Aorta (tissue), 5 donors: ENCODE measurements at places on chromosomes 16 and 17.

DNA sequence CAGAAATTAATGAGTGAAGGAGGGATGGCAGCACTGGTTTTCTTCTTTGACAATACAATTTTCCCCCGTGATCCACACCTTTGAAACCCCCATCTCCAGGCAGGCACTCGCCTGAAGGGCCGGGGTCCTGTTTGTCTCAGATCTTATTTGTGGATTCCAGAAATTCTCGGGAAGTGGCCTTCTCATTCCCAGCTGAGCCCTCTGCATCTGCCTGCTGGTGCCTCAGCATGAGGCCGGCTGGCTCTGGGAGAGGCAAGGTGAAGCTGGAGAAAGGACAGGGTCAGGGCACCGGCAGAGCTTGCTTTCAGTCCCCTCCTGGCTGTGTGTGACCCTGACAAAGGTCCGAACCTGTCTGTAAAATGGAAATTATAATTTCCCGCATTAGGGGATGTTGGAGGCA is 35.8 kb upstream of the C1QL1 start:
- no peak for DNase-seq

DNA sequence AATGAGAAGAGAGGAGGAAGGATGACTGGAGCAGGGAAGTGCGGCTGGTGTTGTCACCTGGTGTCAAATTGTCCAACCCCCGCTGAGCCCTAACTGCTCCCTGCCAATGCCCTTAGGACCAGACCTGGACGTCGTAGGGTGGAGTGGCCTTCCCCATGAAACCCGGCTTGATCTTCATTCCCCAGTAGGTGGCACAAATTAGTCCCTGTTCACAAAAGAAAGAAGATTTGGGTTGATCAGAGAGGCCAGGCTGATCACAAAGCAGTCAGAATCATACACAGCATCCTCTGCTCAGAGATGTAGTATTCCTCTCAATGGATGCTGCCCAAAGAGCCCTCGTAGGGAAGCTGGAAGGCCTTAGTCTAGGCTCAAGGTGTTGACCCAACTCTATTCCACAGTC is 60.2 kb downstream of the ACSM1 start:
- no peak for DNase-seq

- peak; percentile 75 for DNase-seq
Observed at GRCh38 chr17:73719588-73720071, 75.4 kb upstream of the SDK2 start.

GRCh38 chr17:11671126-11671525 is 72.9 kb downstream of the DNAH9 start:
- DNase-seq, result no peak

- no peak for DNase-seq
Observed at GRCh38 chr16:52914428-52914827, 138.3 kb downstream of the CHD9NB start.

DNA sequence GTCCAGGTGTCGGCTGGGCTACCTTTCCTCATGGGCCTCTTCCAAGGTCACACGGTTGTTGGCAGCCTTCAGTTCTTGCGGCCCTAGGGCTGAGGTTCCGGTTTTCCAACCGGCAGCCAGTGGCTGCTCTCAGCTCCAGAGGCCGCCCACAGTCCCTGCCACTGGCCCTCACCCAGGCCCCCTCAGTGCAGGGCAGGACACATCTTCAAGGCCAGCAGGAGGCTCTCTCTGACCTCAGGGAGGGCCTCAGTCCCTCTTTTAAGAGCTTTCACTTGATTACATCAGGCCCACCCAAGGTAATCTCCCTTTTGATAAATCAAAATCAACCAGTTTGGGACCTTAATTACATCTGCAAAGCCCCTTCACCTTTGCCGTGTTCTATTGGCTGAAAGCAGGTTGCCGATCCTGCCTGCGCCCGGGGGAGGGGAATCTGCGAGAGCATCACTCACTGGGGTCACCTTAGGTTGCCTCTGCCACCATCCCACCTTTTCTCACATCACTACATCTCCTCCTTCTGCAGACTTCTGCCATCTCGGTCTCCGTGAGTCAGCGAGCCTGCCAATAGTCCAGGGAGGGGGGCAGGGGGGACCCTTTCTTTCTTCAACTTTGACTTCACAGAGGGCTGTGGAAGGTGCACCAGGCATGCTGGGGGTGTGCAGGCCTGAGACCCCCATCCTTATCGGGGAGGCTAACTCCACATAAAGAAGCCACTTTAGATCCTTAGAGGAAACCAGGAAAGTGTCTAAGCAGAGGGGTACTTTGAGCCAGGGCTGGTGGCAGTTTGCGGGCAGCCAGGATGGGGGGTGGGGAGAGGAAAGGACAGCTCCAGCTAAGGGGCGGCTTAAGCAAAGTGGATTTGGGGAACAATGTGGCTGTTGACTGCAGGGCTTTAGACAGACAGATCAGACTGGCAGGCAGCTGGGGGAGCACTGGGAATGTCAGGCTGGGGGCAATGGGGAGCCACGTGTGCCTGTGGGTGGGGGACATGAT is 28.8 kb upstream of the NXPH3 start:
- peak; percentile 64 for DNase-seq

- DNase-seq, result no peak
Observed at GRCh38 chr17:40135817-40136216, 4.5 kb upstream of the CASC3 start.

- DNase-seq, result no peak
Observed at GRCh38 chr16:47506800-47507199, 45.7 kb downstream of the PHKB start.

DNA sequence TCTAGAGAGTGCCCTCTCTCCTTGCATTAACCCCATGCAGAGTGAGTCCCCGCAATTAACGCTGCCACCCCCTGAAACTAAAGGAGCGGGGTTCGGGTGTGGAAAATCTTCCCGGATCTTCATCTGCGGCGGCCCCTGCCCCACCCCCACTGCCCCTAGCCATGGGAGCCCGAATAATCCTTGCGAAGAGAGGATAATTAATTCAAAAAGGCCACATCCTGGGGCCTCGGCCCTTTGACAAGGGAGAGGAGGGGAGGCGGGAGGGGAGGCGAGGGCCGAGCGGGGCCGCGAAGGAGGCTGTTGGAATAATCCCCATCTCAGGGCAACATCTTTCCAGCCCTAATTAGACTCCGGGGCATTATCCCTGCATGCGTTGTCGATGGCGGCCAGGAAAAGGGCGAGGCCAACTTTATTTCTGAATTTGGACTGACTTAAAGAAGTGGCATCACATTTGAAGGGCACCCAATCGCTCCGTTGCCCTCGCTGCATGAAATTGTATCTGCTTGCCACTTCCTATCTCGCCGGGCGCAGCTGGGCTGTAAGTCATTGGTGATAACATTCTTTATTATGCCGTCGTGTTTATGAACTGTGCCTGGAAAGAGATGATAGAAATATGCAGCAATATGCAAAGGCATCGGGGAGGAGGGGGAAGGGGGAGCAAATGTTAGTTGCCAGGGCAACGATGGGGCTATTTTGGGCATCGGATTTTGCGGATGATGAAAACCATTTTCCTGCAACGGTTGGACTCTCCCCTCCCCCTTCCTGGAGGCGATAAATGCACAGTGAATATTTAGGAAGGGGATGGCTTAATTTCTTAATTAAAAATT is 387.1 kb upstream of the TNRC6C start:
- DNase-seq, result peak; percentile 77

DNA sequence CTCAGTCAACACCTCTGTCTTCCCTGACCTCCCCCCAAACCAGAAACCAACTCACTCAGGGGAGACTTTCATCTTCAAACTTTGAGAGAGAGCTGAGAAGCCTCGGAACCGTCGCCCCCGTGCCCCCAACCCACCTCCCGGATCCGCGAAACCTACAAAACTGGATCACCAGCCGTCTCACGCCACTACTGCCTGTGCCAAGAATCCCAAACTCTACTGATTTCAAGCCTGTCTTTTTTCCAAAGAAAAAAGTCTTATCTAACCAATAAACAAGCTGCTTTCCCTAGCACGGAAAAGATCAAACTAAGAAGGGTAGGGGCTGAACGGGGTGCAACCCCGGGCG is 2.0 kb downstream of the AXIN2 start:
- peak; percentile 55 for DNase-seq

DNA sequence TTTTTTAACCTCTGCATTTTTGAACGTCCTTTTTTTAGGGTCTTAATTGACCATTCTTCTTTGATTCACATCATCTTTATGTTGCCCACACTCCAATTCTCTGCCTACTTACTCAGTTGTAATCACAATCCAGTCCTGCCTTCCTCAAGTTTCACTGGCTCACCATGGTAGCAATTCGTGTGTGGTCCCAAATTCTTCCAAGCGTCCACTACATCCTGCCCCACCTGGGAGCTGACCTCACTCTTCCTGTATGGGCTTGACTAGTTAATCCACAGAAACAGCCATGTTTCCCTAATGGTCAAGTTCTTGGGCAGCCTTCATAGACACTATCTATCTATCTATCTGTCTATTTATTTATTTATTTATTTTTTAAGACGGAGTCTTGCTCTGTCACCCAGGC is 7.1 kb downstream of the TLCD2 start:
- no peak for DNase-seq

- no peak for DNase-seq
Observed at GRCh38 chr17:36627101-36627500, 25.7 kb downstream of the MRM1 start.

DNA sequence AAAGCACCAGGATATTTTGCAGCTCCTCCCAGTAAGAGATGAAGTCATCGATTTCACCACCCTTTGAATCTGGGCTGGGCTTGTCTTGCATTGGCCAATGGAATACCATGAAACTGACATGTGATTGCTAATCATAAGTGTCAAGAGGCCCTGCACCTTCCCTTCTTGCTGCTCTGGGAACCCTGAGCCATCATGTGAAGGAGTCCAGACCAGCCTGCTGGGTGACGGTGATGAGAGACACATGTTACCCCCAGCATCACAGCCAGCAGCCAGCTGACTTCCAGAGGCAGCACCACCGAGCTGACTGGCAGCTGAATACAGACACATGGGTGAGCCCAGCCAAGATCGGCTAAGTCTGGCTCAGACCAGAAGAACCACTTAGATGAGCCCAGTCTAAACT is 43.6 kb upstream of the CACNG4 start:
- no peak for DNase-seq

DNA sequence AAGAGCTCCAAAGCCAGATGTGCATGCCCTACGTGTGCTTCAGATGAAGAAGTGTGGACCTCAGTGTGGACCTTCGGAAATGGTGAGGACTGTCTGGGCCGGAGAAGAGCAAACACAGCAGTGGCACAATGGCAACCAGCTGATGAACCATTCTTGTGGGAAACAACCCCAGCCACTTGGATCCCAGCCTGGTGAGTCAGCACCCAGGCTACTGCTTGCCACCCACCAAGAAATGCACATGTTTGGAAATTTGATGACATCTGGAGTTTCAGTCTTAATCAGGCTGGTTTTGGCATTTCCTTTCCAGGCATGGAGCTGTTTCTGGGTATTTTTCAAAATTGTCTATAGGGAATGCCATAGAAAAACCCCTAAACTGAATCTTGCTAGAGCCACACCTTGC is 42.7 kb downstream of the DYNLRB2 start:
- no peak for DNase-seq

DNA sequence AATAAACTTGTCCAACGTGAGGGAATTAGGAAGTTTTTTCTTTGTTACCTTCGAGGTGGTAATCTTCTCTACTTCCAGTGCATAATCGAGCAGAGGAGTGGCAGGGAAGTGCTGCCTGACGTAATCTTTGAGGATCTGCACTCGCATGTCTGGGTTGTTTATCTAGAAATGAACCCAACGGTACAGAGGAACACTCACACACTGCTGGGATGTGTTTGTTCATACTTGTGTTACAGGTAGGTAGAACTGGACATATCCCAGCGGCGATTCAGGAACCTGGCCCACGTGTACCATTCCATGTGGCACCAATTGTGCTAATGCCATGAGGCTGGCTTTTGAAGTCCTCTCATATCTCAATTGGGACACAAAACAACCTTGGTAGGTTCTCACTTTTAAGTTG is 4.2 kb upstream of the KLHL11 start:
- DNase-seq, result no peak

DNA sequence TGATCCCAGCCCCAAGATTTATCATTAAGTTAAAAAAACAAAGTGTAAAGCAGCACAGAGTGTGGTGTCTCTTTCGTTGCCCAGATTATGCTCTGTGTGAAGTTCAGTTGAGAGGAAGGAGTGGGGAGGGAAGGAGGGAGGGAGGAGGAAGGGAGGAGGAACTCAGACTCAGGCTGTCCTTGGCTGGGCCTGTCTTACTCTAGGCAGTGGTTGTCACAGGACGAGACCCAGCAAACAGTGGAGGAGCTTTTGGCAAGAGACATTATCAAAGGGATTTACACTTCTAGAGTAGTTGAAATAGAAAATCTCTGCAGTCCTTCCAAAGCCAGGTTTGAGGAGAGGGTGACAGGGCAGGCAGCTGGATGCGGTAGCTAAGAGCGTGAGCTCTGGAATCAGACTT is 27.8 kb downstream of the KNOP1 start:
- DNase-seq, result no peak

DNA sequence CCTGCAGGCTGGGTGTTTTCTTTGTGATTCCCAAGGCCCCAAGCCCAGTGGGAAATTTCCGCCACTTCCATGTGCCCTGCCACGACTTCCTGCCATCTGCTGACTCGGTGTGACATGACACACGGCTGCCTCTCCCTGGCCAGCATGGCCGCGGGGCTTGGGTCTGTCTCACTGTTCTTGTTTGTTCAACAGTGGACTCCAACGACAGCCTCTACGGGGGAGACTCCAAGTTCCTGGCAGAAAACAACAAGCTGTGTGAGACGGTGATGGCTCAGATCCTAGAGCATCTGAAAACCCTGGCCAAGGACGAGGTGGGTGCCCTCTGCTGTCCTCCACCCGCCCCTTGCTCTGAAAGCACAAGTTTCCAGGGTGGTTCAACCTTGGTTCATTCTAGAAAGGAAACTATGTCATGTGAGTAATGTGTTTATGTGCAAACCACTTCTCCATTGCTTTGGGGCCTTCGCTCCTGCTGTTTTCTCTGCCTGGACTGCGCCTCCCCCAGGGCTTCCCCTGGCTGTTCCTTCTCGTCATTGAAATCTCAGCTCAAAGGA is 26.8 kb downstream of the KNOP1 start:
- DNase-seq, result peak; percentile 59

DNA sequence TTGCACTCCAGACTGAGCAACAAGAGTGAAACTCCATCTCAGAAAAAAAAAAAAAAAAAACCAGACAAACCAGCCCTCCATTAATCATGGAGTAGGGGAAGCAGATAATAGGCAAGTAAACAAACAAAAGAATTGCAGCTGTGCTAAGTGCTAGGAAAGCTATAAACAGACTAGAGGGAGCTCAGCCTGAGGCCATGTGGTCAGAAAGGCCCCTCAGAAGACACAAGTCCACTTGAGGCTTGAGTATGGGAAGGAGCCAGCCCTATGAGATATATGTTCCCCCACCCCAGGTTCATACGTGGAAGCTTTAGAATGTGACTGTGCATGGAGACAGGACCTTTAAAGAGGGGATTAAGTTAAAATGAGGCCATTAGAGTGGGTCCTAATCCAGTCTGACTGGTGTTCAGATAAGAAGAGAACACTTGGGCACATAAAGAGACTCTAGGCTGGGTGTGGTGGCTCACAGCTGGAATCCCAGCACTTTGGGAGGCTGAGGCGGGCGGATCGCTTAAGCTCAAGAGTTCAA is 132.6 kb upstream of the NOL11 start:
- DNase-seq, result no peak

- no peak for DNase-seq
Observed at GRCh38 chr16:11841026-11841425, 10.3 kb downstream of the RSL1D1 start.
